ENCODE measurements at places on chromosomes 1 and 21. TPM values are rescaled to one million over a fixed set of nuclear protein-coding genes. Genes with fewer than 3 reads are reported as not detected.

DNA sequence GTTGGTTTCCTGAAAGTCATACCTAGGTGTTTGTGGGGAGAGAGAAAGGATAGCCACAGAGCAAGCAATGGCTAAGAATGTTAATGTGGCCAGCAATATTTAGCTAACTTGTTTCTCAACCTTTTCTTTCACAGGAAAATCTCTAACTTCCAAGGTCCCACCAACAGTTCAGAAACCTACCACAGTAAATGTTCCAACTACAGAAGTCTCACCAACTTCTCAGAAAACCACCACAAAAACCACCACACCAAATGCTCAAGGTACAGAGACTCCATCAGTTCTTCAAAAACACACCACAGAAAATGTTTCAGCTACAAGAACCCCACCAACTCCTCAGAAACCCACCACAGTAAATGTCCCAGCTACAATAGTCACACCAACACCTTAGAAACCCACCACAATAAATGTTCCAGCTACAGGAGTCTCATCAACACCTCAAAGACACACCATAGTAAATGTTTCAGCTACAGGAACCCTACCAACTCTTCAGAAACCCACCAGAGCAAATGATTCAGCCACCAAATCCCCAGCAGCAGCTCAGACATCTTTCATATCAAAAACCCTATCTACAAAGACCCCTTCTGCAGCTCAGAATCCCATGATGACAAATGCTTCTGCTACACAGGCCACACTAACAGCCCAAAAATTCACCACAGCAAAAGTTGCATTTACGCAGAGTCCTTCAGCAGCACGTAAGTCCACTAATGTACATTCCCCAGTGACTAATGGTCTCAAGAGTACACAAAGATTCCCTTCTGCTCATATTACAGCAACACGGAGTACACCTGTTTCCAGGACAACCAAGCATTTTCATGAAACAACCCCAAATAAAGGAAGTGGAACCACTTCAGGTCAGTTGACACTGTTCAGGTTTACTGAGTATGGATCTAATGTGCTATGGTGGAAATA lies 15.3 kb downstream of the CD55 start:
- no peak for DNase-seq

GRCh38 chr1:208714323-208714722 lies 470.1 kb upstream of the PLXNA2 start:
- no peak for DNase-seq

DNA sequence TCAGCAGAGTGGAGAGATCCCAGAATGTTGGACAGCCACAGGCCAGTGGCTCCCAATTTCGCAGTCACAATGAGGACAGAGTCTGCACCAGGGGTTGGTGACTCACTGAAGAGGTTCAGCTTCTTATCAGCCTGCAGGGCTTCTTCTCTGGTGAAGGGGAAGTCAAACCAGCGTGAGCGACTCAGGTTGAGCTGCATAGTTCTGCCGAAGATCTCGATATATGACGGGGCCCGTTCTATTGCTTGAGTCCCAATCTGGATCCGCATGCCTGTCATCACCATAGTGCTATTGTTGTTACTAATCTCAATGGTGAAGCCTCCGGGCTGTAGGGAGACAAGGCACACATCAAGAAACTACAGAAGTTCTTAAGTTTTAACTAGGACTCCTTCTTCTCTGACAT lies 58.5 kb downstream of the UBR4 start:
- DNase-seq: no peak

The ARHGEF19 gene
- polyA plus RNA-seq: 3.1 TPM

DNA sequence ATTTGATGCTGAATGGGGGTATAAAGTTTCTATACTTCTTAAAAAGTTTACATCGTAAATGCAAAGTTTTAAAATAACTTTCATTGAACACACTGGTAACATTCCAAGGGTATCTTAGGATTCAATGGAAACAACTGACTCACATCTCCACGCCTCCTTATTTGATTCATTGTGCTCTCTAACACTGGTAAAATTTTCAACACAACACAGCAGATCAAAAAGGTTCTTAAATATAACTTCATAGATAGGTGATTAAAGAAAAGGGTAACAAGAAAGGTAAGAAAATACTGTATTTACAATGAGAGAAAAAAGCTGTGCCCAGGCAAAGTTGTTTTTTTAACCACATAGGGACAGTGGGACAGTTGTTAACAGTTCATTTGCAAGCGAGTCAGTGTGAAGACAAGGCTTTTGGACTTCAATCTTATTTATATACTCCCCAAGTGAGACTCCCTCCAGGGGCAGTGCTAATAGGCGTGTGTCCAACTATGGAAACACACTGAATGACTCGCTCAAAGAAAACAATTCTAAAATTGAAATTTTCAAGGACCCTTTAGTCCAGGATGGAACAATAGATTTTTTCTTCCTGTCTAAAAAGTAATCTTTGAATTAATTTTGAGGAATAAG lies 140.5 kb downstream of the TIAM1 start:
- no peak for DNase-seq

DNA sequence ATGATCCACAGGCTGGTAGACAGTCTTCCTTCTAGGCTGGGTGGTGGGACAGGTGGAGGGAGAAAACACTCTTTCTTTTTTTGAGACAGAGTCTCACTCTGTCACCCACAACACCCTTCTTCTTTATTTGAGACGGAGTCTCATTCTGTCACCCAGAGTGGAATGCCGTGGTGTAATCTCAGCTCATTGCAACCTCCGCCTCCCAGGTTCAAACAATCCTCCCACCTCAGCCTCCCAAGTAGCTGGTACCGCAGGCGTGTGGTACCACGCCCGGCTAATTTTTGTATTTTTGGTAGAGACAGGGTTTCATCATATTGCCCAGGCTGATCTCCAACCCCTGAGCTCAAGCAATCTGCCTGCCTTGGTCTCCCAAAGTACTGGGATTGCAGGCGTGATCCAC lies 2.9 kb downstream of the GPR37L1 start:
- no peak for DNase-seq

GRCh38 chr21:25179116-25179515 lies 428.2 kb downstream of the MRPL39 start:
- no peak for DNase-seq

DNA sequence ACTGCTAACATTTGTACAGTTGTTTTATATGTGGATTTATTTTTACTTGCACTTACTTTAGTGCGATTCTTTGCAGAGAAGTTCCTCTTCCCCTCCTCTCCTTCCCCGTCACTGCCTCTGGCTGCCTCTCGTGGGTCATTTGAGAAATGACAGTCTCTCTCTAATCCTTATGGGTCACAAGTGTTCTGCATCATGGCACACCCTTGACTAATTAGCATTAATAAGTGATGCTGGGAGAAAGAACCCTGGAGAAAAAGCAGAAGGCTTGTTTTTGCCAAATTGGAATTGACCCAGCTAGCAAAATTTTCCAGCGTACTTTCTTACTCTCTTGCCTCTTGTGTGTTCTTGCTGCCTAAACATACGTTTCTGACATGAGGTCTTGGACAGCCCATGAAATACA lies 301.2 kb downstream of the DUSP10 start:
- DNase-seq: peak; percentile 83

The S100A16 gene
- polyA plus RNA-seq: 47.5 TPM

The E2F2 gene
- polyA plus RNA-seq: 4.2 TPM

The FAM163A gene
- 0.19 TPM for polyA plus RNA-seq

The SGIP1 gene
- 3.9 TPM for polyA plus RNA-seq

DNA sequence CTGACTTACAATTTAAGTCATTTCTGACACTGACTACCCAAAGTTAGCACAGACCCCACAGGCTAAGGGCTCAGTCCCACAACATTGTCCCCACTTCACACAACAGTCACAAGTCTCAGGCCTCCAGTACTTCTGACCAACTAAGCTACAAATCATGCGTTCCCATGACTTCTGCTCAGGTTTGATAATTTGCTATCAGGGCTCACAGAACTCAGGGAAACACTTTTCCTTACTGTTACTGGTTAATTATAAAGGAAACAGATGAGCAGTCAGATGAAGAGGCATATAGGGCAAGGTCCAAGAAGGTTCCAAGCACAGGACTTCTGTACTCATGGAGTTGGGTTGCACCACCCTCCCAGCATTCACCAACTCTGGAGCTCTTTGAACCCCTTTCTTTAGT lies 151.2 kb upstream of the TNR start:
- DNase-seq: no peak

DNA sequence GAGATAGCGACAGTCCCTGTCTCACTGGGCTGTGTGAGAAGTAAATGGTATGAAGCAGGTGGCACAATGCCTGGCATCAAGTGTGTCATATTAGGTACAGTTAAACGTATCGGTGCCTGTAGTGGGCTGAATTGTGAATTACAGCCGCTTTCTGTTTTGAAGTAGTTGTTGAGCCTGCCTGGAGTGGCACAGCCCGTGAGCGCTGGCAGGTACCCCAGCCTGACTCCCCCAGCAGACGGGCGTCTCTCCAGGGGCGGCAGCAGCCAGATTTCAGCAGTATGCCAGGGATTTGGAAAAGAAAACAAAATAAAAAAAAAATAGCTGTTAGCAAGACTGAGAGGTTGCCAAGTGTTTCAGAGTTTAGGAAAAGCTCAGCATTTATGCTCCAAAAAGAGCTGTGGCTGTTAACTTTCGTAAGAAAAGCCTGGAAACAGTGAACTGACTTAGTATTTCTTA lies 26.6 kb upstream of the GPR153 start:
- peak; percentile 49 for DNase-seq

DNA sequence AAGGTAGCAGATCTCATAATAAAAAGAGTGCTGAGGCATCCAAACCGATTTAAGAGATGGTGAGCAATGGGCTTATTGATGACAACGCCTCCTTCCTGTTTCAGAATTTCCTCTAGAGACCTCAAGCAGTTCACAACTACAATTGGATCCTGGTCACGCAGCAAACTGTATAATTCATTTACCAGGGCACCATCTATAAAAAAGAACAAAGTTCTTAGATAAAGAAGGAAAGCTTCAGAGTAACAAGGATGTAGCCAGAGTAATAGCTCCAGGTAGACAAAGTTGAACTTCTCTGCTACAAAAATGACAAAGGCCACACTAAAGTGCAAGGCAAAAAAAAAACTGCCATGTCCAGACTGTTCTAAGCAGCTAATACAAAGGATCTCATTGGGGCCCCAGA lies 3.4 kb downstream of the AP4B1 start:
- DNase-seq: no peak

All from muscle of arm (tissue), 14 donors.